ENCODE measurements at places on chromosomes 3 and 15.

- DNase-seq, result no peak
Observed at GRCh38 chr3:179853176-179853575, 183.6 kb downstream of the PEX5L start.

GRCh38 chr15:39666677-39667076 is 85.8 kb downstream of the THBS1 start:
- DNase-seq, result no peak

DNA sequence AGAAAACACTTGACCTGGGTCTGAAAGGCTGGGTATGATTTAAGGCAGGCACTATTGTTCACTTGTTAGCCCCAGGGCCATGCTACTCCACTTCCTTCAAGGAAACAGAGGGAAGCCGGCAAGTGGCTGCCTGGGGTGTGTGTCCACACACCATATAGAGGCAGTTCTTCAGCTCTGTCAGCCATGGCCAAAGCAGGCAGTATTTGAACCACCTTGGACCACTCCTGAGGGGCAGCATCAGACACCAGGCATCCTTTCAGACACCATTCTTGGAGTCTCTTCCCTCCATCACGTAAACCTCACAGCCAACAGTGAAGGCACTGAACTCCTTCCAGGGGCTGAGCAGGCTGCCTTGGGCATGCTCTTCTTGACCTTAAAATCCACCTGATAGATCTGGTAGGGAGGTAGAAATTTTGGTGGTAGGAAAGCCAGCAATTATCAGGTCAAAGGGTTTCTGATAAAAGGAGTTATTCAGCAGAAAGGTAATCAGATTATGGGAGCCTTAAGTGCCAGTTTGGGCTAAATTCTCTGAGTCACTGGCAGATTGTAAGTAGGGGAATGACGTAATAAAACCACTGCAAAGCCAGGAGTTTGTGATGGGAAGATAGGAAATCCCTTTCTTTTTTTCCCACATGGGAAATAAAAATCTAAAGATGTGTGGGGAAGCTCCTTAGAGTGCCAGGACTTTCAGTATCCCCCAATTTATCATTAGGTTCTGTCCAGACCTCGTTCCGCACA is 20.2 kb downstream of the TGFBR2 start:
- DNase-seq, result no peak

GRCh38 chr3:140019946-140020345 is 85.0 kb downstream of the CLSTN2 start:
- DNase-seq, result no peak

GRCh38 chr3:160486459-160486869 is 36.9 kb upstream of the TRIM59 start:
- DNase-seq, result no peak

GRCh38 chr3:13379201-13379830 is 40.8 kb downstream of the NUP210 start:
- no peak for DNase-seq

GRCh38 chr3:144102421-144102820 is 130.8 kb downstream of the DIPK2A start:
- no peak for DNase-seq

DNA sequence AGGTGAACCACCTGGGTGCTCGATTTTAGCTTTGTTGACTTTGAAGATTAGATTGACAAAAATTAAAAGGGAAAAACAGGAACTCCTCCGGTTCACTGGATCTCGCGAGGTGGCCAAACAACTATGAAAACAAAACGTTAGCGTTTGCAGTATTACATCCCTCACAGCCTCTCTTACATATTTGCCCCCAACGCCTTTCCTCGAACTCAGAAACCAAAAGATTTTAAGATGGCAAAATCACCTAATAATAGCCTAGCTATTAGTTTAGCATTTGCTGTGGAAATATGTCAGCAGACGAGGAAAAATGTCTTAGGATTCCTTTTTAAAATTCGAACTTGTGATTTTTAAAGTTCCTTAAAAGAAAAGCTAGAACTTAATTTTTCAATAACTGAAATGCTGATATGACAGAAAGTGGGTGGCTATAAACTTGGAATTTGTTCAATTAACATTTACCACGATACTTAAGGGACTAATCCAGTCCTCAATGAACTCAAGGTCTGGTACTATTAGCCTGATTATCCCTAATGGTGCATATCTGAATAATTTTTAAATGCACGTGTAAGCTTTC is 491 bp upstream of the SENP7 start:
- DNase-seq, result no peak

DNA sequence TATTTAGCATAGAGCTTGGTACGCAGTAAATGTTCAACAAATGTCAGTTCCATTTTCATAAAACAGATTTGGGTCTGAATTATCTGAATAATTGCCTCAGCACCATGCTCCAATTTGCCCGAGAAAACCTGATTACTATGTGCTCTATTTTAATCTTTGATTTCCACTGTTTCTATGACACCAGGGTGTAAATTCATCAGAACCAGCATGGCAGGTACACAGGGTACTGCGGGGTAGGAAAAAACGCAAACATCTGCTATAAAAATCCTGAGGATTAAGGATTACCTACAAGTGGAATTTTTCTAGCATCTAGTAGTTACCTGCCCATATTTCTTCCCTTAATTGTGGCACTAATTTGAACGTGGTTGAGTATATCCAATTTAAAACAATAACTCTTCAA is 70.3 kb downstream of the RAD18 start:
- DNase-seq, result no peak

- no peak for DNase-seq
Observed at GRCh38 chr3:33799202-33799551, 747 bp downstream of the PDCD6IP start.

DNA sequence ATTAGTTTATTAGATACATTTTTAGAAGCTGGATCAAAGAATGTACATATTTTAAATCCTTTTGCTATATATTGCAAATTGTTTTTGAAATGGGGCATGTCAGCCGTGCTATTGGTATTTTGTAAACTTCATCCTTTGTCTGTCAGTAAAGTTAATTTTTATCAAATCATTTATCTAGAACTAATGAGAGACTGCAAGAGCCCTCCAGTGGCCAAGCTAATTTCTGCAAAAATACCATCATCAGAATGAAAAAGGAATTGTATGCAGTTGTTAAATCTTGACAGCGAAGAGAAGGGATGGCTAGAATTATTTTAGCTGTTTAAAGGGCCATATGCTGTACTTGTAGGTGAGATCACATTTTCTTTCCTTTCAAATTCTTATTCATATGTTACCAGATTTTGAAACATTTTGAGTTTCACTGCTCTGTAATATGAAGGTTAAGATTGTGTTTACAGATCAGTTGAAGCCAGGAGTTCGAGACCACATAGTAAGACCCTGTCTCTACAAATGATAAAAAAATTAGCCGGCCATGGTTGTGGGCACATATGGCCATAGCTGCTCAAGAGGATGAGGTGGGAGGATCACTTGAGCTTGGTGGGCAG is 8.1 kb upstream of the CLDN11 start:
- DNase-seq, result no peak

DNA sequence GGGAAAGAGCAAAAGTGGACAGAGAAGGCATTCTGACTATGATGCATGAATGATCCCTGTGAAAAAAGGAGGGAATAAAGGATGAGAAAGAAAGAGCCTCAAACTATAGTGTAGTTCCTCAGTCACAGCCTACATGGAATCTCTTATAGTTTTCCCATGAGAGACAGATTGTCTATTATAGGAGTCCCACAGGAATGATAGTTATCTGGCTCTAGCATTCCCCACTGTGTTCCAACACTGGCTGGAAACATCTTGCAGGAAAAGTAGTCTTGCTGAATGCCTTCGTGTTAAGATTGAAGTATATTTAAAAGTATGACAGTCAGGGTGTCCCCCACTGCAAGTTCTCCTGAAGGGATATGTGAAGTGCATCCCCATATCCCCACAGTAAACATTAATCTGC is 641.5 kb upstream of the NECTIN3 start:
- DNase-seq, result no peak

- DNase-seq, result no peak
Observed at GRCh38 chr3:18751514-18751913, 326.4 kb upstream of the SATB1 start.

GRCh38 chr3:61422945-61423673 is 138.3 kb upstream of the PTPRG start:
- no peak for DNase-seq

GRCh38 chr3:180594631-180595558 is 7.1 kb upstream of the TTC14 start:
- DNase-seq, result no peak

DNA sequence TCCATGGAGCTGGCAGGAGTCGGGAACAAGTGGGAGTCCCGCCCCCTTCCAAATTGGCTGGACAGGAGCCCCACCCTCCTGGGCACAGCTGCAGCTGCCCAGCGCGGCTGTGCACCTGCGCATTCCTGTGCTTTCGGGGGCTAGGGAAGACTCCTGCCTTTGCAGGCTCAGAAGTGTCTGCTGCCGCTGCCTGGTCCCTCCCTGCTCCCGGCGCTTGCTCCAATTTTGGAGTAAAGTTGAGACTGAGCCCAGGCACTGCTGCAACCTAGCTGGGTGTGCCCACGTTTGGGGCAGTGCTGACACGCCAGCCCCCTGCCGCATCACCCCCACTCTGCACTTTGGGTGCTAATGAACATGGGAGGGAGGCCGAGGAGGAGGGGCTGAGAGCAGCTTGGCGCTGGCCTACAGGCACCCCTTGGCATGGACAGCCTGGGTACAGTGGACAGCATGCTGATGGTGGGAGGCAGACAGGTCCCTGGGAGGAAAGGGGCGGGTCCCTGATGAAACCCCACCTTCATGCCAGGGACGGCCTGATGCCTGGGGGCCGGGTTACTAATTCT is 399.2 kb upstream of the CNTN4 start:
- no peak for DNase-seq

- no peak for DNase-seq
Observed at GRCh38 chr15:65231306-65231705, 20.0 kb upstream of the CILP start.

DNA sequence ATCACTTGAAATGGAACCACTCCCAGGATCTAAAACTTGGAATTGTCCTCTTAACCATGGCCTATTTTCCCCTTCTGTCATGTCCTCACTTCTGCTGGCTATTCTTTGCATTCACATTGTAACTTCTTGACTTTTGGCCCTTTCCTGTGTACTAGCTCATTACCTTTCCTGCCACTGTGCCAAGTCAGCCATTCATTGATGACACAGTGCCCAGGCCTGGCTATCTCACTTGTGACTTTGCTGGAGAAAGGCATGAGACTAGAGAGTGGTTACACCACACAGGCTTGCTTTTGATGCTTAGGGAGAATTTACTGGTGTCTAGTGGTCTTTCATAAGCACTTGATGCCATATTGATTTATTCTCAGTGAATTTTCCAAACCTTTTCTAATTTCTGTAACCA is 101.1 kb downstream of the NR1D2 start:
- DNase-seq, result no peak

- no peak for DNase-seq
Observed at GRCh38 chr3:172383306-172383796, 64.9 kb downstream of the GHSR start.

DNA sequence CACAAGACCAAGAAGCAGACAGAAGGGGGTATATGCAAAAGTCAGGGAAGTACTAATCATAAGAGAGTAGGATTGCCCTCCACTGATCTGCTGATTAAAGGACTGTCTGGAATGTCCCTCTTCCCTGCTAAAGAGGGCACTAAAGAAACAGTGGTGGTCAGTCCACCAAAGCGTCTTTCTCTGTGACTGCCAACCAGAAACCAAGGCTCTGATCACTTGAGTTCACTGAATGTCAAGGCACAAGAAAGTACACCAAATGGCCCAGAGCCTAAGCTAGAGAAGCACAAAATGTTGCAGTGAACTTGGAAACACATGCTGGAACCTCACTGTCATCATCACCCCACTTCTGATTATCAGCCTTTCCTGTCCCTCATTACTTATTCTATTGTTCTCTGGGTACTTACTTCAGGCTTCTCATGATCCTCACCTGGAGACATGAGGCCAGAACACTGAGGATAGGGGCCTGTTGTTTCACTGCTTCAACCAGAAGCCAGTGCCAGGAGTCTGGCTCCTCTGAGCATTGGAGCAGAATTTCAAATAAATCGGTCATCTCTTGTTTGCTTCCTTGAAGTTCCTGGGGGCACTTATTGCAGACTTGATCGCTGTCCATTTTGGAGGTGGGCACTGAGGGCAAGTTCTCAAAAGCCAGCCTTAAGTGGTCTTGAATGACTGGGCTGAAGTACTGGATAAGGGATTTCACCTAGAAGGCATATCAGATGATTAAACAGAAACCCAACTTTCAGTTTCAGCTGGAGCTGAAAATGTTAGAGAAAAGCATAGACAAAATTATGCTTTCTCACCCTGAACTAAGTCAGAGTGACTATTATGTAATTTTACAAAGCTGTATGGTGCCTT is 58.9 kb downstream of the EIF3J start:
- DNase-seq, result peak; percentile 4

DNA sequence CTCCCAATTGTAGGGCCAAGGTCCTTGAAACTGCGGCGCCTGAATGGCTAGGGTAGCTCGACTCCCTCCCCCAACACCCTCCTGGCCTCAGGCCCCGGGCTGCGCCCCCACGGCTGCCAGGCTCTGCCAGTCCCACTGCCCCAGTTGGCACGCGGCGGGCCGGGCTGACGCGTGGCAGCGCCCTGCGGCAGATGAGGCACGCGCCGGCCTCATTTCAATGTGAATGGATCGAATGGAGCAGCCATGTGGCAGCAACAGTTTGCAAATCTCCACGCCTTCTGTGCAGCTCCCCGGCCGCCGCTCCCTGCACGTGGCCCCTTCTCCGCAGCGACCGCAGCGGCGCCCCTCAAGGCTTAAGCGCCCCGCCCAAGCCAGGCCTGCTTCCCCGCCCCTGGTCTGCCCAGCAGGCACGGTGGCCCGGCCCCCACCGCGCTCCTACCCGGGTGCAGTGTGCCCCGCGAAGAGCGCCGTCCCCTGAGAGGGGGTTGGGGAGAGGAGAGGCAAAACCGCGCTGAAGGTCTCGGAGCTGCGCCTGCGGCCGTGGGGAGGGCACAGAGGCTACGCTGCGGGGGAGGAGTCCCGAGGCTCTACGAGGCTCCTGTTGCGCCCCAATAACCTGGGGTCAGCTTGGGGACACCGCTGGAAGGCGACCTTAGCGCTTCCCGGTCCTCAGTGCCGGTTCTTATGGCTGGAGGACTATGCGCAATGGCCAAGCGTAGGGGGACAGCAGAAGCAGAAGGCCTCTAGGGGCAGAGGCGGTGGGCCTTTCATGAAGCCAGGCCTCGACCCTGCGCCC is 3.1 kb upstream of the DLL4 start:
- DNase-seq, result peak; percentile 35

- DNase-seq, result no peak
Observed at GRCh38 chr3:39166134-39166710, 12.8 kb upstream of the CSRNP1 start.

GRCh38 chr3:176590722-176591121 is 606.6 kb downstream of the TBL1XR1 start:
- no peak for DNase-seq

DNA sequence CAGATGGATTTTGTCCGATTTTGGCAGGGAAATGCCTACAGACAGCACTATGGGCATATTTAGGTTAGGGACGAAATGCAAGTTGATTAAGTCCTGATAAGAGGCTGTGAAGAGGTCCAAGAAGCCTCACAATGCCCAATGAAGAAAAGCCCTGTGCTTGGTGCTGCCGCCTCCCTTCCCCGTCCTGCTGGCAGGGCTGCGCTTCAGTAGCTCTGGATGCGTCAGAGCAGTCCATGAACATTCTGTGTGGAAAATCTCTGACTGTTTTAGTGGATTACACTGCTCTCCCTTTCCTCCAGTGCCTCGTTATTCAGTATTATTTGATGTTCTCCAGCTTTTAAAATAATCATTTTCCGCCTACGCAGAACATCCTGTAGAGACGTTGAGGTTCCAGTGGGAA is 39.6 kb downstream of the MLH1 start:
- no peak for DNase-seq

GRCh38 chr3:184389384-184389783 is 9.5 kb downstream of the CHRD start:
- DNase-seq, result no peak
